Pulmonary artery endothelial cell (primary cell): ENCODE measurements at places on chromosomes 13 and 19.

DNA sequence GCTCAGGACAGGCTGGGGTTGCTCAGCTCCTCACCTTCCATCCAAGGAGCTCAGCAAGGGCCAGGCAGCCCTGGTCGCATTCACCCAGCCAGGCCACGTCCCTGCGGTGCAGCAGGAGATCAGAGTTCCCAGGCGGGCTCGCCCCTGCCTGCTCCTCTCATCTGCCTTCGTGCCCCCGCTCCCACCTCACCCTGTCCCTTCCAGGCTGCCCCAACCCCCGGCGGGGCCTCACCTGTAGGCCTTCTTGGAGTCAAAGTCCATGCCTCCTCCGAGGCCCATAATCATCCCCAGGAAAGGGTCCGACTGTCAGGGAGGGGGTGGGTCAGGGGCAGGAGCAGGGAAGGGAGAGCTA, 1.3 kb upstream of the RINL start:
- DNase-seq: no peak

DNA sequence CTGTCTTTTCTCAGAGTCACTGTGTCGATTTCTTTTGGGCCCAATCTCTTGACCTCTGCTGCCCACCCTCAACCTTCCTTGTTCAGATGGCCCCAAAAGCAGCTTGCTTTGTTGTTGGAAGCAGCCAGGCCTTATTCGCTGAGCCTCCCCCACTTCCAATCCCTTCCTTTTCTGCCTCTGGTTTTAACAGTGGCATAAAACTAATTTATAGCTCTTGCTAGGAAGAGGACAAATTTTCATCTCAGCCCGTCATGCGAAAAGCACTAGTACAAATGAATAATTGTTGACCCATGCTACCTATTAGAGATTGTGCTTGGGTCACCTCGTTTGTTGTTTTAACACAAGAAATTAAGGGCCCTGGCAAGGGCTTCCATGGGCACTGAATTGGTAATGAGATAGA, 51.1 kb downstream of the SIAH3 start:
- no peak for DNase-seq

- DNase-seq: no peak
These were observed 323.6 kb downstream of the TDRD3 start for GRCh38 chr13:60720590-60720989.

GRCh38 chr13:31433207-31433606, 233.4 kb downstream of the B3GLCT start:
- DNase-seq: no peak

- peak; percentile 51 for DNase-seq
These were observed 23.3 kb downstream of the PRR12 start for GRCh38 chr19:49614096-49614833.

DNA sequence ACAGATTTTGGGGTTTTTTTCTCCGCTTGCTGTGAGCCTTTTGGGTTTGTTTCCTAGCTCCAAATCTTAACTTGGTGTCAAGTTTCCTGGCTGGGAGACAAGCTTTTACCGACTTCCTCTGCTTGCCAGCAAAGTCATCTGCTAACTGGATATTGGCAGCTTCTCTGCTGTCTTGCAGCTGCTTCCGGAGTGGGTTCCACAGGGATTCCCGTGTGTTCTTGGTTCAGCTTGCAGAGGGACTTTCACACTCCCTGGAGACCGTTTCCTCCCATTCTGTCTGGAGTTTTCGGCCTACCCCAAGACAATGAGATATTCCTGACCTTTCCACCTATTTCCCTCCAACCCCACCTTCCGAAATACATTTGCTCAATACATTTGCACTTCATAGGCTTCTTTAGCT, 2.2 kb upstream of the COLGALT1 start:
- peak; percentile 100 for DNase-seq

DNA sequence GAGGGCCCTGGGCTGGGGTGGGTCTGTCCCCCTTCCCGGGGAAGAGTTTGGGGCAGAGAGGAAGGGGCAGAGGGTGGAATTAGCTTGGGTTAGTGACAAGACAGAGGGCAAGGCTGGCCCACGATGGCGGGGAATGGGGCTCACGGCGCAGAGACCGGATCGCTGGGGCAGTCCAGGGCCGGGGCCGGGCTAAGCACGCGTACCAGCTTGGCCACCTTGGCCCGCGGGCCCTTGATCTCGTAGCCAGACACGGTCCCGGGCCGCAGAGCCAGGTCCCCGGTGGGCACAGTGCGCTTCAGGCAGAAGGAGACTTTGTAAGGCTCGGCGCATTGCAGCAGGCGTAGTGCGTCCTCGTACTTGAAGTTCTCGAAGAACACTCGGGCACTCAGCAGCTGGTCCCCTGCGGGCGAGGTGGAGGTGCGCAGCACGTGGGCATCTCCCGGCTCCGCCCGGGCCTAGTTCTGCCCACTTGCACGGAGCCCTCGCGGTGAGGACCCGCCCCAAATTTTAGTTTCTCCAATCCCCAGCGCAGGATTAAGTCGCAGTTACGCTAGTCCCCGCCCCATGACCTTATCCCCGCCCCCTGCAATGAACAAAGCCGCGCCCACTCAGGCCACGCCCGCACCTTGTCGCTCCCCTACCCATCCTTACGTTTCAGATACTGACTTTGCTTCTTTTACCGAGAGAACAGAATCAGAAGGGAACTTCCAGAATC, 8.6 kb upstream of the HIPK4 start:
- DNase-seq: no peak

DNA sequence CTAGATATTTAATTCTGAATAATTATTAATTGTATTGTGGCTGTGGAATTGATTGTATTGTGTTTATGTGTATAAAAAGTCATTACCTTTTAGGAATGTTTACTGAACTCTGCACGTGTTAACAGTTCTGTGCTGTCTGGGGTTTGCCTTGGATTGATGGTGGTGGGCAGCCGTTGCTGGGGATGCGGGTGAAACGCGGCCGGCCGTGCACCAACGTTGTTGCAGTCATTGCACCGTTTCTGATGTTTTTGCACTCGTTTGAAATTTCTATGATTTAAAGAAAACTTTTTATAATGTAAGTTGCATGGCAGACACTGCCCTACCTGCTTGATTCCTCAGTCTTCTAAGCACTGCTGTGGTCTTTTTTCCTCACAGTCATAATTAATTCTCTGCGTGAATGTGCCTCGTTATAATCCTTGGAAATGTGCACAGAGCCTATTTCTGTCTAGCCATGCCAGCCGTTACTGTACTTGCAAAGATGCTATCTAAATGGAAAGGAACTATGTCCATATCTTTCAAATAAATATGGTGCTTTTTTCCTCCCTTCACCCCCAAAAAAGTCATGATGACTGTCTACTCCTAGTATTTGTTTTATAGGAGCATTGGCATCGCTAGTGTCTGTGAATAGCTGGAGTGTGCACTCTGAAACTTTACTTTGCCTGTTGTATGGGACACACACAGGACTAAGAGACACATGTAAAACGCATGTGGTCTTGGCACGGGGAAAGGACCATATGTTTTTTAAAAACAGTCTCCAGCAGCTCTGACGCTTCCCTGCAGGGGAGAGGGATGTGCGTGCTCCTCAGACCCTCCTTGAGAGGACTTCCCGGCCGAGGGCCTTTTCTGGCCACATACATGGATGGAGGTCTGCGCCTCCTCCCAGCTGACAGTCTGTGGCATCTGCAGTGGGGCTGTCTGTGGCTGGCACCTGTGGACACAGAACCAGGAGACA, 40.7 kb upstream of the MCF2L start:
- no peak for DNase-seq

DNA sequence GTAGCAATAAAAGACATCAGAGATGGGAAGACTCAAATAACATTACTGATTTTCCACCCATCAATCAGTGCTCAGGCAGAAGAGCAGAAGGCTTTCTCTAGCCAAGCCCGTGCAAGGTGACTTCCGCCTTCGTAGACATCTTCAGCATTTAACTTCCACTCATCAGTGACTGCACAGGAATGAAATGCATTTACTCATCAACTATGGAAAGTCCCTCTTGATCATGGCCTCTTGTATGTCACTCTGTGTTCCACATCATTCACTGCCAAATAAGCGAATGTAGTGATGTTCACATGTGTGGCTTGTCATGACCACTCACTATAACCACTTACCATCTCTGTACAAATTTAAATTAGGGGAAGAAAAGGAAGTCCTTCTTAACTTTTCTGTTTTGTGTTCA, 49.4 kb downstream of the SACS start:
- no peak for DNase-seq

- DNase-seq: no peak
These were observed 556 bp downstream of the TRIP10 start for GRCh38 chr19:6739883-6740588.

GRCh38 chr13:113162783-113163685, 4.6 kb downstream of the PROZ start:
- no peak for DNase-seq

GRCh38 chr19:40231057-40231456, 4.6 kb upstream of the CCNP start:
- no peak for DNase-seq

DNA sequence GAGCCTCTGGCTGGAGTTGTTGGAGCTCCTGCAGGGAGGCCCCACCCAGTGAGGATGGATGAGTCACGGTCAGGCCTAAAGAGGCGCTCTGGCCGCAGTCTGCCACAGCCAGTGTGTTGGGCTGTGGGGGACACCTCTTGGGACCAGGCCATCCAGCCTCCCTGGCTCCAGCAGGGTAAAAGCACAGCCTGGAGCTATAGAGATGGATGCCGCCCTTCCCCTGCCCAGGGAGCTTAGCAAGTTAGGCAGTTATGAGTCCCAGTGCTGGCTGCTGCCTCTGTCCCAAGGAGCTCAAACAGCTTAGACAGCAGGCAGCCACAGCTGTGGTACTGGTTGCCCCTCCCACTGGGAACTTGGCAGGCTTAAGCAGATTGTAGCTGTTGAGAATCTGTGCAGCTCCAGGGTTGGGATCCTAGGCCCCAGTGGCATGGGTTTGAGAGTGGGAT, 100.9 kb downstream of the NDFIP2 start:
- no peak for DNase-seq

DNA sequence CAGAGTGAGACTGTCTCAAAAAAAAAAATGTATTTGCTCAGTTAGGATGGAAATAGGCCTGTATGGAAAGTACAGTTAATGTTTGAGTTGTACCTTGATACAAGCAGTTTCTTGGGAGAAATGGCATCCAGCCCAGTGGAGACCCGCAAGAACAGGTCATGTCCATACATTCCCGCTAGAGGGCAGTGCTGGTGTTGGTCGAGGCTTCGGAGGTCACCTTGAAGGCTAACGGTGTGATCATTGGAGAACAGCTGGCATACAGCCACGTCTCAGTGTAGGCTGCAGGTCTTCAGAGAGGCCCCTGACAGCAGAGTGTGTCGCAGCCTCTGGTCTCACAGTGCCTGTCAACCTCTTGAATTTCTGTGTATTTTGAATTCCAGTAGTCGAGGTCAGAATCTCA, 7.5 kb downstream of the ZNF610 start:
- DNase-seq: peak; percentile 30

GRCh38 chr13:23506807-23507291, 63.4 kb upstream of the TNFRSF19 start:
- DNase-seq: no peak

- no peak for DNase-seq
These were observed 2.1 kb downstream of the CCDC8 start for GRCh38 chr19:46411088-46411924.

DNA sequence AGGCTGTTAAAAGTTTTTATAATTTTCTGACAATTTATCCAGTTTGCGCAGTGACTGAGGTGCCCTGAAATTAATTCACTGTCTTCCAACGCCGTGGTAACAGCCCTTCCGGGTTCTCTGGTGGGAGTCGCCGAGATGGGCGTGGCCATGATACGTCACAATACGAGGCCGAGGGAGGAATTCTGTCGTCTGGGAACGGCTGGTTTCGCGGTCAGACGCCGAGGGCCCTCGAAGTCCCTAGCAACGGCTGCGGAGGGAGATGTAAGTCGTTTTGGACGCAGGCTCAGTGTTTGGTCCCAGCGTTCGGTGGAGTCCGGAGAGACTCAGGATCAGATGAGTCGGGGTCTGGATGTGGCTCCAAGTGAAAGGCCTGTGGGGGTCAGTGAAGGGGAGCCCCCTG, 21.7 kb downstream of the ZNF613 start:
- DNase-seq: no peak

DNA sequence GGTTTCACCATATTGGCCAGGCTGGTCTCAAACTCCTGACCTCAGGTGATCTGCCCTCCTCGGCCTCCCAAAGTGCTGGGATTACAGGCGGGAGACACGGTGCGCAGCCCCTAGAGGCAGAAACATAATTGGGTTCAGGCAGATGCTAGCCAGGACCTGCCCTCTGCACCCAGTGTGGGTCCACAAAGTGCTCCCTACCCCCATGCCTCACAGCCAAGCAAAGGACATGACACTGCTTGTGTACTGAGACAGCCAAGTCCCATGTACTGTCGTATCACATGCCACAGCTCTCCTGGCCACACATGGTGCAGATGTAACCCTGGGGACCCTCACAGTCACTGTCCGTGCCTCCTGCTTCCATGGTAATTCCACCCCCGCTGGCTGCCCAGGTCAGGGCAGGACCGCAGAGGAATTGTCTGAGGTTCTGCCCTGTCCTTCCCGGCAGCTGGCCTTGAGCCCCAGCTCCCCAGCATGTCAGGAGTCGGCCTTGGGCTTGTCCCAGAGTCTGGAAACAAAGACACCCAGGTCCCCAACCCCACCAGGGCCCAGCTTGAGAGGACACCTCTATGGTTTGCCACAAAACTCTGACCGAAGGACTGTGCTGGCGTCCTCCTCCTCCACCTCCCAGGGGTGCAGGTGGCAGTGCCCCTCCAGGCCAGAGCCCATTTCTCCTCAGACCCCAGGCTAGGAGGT, 7.6 kb downstream of the PRR36 start:
- no peak for DNase-seq

- no peak for DNase-seq
These were observed 72.7 kb downstream of the ZNF254 start for GRCh38 chr19:24159707-24160106.

DNA sequence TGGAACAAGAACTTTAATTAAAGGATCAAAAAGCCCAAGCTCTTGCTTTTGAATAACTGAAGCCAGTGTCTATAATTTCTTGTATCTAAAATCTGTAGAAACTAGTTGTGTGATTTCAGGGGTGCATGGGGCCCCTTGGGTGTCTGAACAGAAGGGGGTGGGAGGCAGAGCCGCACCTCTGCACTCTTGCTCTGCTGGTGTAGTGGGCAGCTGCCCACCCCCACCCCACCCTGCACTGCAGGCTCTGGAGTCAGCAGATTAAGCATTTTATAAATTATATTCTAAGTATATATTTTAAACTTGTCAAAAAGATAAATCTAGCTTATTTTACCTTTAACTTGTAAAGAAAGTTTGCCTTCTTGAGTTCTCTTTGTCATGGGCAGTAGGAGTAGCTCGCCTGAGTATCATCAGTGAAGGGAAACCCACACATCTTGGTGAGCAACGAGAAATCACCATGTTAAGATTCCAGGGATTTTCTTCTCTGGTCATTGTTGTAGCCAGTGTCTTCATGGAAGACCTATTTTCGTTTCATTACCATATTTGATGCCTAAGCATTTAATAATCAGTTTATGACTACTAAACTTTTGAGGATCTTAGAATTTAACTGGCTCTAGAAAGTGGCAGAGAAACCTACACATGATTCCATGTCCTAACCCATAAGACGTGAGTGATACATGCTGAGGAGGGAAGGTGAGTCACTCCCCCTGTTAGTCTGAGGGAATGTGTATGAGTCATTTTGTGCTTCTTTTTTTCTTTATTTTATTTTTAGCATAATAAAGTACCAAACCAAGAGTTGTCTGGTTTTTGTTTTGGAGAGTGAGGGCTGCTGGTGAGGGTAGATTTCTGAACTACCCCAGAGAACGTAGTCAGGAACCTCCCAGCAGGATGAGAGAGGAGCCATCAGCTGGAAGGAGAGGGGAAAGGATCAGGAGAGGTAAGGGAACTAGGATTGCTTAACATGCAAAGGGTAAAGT, 7.7 kb downstream of the UBE2L5 start:
- DNase-seq: peak; percentile 52

GRCh38 chr13:35139591-35139990, 197.5 kb downstream of the NBEA start:
- DNase-seq: no peak

GRCh38 chr19:54137699-54138488, at the start of gene CNOT3:
Gene CNOT3 (plus strand): TSS chr19:54137762. CDS start chr19:54142979, 5,217 bp downstream.
- no peak for DNase-seq
